Suprapubic skin (tissue), 4 donors: ENCODE measurements at places on chromosomes 1 and 21. TPM values are rescaled to one million over a fixed set of nuclear protein-coding genes. Genes with fewer than 3 reads are reported as not detected.

ATP1A2 gene
- 5.3 TPM for total RNA-seq

SOAT1 gene
- total RNA-seq, result 14.6 TPM

KLHDC9 gene
- total RNA-seq, result 1.3 TPM

TNFRSF1B gene
- 35.2 TPM for total RNA-seq

TNFSF4 gene
- 0.15 TPM for total RNA-seq

GRCh38 chr1:234845836-234846235, 235.9 kb upstream of the IRF2BP2 start:
- no peaks in the 10 kb centered on the region for H3K36me3 ChIP-seq
- H3K27ac ChIP-seq, result no peak overlapping the region
- no peak overlapping the region for H3K4me3 ChIP-seq
- no peaks in the 10 kb centered on the region for H3K27me3 ChIP-seq
- no peak for DNase-seq

DCAF8 gene
- 139 TPM for total RNA-seq
